ENCODE measurements at places on chromosomes 11 and 22. TPM values are rescaled to one million over a fixed set of nuclear protein-coding genes. Genes with fewer than 3 reads are reported as not detected.

DNA sequence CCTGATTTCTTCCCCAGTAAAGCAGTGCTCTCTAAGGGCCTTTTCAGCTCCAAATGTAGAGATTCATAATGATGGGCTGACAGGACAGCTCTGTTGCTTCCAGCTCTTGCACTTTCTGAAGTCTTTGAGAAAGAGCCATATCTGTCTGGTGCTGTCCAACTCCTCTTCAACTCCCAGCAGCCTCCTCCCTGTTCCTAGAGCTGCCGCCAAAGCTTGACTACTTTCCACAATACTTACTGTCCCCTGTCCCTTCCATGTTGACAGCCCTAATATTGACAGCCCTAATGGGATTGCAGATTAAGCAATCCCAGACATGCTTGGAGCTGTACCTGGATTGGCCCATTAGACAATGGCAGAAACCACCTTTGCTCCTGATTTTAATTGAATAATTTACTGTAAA lies 29.6 kb downstream of the INSC start:
- no peak for DNase-seq

DNA sequence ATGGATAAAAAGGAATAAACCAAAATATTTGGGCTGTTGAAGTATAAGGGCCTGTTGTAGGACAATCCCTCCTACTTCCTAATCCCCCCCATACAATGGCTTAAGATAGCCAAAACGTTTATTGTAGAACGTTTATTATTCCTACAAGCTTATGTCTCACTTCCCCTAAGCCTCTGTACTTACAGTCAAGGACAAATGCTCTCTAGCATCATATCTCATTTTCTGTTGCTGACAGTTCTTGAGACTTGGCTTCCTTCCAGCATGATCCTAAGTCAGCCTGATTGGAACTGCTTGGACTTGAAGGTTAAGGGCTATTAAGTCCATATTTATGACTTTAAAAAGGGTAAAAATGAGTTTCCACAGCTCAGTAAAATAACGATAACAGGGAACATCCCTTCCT lies 8.8 kb downstream of the MISFA start:
- no peak for DNase-seq

DNA sequence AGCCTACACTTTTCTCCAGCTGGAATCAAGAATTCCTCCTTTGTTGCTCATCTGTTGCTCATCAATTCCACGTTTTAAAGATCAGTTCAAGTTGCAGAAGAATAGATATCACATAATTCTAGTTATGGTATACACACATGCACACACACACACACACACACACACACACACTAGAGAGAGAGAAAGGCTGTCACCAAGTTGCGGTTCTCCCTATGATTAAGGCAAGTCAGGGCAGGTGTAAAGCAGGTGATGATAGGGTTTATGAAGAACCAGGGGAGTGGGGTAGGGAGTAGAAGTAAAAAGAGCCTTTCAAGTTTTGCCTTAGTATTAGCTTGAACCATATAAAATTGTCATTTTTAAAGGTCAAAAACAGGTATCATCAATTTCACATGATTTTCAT lies 31.7 kb upstream of the TMPRSS4 start:
- DNase-seq: no peak

- no peak for DNase-seq
These were observed 375.0 kb downstream of the ETS1 start for GRCh38 chr11:128212324-128212723.

GRCh38 chr11:116828632-116829524 lies 829 bp upstream of the APOC3 start:
- DNase-seq: no peak

DNA sequence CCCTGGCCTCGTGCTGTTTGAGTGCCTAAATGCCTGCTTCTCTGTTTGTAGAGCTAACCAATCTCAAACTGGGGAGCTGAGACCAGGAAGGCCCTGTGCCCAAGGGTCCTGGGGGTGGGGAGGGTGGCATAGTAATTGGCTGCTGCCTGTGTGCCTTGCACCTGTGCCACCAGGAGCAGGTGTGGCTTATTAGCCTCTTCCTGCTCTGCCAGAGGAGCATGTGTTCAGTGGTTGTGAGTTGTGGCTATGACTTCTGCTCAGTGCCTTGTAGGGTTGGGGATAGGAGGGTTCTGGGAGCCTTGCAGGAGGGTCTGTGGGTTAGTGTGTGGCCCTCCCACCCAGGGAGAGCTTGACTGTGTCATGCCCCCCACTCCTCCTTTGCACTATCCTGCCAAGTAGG lies 109.2 kb downstream of the ZBTB16 start:
- no peak for DNase-seq

DNA sequence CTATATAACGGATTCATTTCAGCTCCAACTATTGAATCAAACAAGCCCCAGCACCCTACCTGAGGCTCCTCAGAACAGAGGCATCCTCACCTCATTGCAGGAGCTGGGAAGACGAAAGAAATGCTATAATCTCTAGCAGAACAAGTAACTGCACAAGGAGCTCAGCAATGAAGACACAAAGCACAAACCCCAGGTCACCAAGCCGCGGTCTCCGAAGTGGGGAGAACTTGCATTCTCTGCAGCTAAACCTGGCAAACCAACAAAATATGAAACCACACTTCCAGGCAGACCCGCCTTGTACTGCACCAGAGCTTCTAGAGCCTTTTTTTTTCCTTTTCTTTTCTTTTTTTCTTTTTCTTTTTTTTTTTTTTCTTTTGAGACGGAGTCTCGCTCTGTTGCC lies 21.8 kb upstream of the CD5 start:
- no peak for DNase-seq

DNA sequence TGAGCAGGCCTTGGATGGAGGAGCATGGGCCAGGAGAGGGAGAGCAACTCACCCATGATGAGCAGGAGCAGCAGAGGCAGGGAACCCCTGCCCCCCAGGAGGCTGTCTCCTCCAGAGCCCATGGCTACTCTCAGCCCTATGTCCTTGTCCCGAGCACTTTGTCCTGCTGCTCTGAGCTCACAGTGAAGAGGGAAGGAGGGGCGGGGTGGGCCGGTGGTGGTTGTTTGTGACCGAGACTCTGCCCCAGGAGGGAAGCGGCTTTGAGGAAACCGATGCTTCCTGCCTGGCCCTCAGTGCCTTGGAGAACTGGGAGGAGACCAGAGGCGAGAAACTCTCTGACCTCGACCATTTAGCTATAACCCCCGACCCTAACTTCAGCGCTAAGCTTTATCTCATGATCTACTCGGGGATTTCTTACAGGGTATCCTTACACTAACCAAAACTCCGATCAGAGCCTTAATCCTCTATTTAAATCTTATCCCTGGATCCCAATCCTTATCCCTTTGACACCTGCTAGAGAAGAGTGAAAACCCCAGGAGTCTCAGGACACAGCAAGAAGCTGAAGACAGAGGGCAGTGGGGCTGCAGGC lies at the start of gene ROBO4:
ROBO4 (minus strand) TSS at position 192 of the 589 bp plus-strand sequence; CDS start at position 122, 70 bp downstream.
- DNase-seq: no peak

DNA sequence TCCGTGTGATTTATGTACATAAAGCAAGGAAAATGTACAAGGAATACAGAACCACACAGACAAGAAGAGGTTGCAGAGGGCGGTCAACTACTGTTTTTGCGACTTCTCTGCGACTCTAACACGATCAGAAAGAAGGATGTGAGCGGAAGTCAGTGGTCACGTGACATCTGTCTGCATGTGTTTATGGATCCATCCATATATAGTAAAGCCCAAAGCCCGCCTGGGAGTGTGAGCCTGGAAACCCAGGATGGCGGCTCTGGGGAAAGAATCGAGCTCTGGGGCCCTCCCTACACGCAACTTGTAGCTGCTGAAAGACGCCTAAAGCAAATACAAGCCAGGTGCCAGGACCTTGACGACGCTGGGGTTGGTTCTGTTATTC lies 8.8 kb downstream of the OSBPL5 start:
- no peak for DNase-seq

- no peak for DNase-seq
These were observed 717 bp downstream of the OSM start for GRCh38 chr22:30265823-30266444.

- DNase-seq: no peak
These were observed 60.2 kb upstream of the CHRM4 start for GRCh38 chr11:46451759-46452158.

DNA sequence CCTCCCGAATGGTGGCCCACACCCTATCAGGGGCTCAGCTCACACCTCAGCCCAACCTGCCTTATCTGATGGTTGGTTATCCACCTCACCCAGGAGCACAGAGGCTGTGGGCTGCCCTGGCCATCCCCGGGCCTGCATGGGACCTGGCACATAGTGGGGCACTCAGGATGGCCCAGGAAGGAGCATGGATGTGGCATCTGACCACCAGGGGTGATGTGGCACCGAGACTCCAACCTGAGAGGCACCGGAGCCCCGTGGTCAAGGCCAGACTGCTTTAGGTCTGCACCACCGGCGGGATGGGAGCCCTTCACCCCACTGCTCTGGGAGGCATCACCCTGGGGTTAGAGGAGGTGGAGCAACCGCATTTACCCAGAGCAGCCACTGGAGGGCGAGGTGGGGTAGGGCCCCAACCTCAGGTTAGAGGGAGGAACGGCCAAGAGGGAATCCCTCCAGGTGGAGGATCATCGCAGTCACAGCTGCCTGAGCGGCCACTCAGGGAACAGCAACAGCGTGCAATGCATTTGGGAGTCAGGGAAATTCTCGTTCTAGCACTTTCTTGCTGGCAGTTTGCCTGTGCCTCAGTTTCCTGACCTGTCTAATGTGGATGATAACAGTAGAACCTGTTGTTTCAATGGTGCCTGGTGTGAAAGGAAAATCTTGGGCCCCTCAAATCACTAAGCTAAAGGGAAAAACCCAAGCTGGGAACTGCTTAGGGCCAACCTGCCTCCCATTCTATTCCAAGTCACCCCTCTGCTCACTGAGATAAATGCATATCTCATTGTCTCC lies 52.9 kb upstream of the CARS1 start:
- DNase-seq: peak; percentile 45

DNA sequence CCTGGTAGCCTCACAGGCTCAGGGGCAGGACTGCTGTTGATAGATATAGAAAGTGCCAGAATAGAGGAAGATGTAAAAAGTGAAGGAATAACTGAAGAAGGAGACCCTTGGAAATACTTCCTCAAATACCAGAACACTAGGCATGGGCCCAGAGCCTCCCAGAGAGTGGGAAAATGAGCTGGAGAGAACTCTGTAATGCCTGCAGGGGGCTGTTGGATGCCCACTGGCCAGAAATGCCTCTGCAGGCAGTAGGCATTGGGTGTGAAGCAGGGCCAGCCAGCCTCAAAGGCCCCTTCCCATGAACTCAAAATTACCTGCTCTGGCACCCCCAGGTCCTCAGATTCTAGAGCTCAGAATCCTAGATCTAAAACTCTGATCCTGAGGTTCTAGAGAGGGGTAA lies 15.1 kb downstream of the P2RY2 start:
- no peak for DNase-seq

DNA sequence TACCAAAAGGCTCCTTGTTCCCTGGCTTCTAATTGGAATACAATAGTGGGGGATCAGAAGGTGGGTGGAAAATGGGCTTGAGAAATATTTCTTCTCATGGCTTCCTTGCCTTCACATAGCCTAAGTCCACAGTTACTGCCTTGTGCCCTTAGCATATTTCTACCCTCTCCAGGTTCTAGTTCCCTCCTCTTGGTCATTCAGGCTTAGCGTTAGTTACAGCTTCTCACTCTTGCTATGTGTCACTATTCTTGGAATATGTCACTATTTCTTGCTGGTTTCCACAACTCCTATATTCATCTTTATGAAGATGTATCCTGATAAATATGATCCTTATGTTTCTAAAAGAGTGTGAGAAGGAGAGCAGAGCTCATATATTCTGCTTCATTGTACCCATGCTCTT lies 2.5 kb downstream of the OR2D2 start:
- DNase-seq: no peak

DNA sequence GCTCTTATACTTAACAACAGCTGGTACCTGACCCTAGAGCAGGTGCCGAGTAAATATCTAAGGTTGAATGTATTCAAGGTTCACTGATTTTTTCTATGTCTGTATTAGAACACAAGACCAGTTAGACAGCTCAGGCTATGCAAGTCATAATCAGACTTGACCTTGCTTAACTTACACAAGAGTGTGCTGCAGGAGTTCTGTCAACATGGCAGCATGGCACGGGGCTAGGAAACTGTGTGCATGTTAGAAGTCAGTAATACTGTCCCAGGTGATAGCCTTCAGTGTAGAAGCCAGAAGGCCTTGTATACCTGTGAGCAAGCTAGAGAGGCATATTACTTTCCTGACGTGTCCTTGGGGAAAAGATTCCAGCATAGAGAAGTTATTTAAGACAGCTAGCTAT lies 253.1 kb downstream of the FAT3 start:
- no peak for DNase-seq

GRCh38 chr11:10496296-10496936 lies 41.4 kb downstream of the AMPD3 start:
- no peak for DNase-seq

GRCh38 chr22:39526736-39527171 lies 5.8 kb downstream of the RPS19BP1 start:
- DNase-seq: no peak

DNA sequence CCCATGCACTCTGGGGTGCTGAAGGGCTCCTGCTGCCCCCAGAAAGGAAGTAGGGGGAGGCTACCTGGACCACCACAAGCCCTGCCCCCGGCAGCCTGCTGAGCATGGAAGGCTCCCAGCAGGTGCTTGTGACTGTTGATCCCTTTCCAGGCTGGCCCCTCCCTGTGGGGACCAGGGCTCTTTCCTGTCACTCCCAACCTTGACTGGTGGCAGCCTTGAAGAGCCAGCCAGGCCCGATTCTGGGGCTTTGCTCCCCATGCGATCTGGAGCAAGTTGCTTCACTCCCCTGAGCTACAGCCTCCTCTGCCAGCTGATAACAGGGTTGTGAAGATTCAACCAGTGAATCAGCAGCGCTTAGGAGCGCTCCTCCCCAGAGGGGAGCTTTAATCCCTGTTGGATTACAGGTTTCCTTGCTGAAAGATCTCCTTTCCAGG lies 4.6 kb upstream of the CST6 start:
- peak; percentile 29 for DNase-seq

DNA sequence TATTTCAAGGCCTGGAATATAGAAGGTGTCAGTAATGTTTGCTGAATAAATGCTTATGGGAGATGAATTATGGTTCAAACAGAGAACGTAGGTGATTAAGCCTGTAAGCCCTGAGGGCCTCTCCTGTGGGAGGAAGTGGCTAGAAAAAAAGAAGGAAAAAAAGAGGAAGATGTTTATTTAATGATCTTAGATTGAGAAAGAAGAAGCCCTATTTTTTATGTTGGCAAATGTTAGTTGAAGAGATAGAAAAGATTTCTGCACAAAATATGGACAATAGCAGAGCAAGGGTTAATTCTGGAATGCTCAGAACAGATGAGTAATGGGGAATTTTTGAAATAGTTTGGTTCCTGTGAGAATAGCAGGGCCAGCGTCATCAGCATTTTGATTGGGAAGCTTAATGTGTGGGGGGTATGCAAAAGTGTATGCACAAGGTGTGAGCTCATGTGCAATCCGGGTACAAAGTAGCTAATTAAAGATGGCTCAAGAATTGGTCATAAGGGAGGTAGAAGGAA lies 95.7 kb downstream of the TEAD1 start:
- DNase-seq: peak; percentile 32

Gene RTN4R
- total RNA-seq: 0.10 TPM

Gene SLC16A8
- total RNA-seq: 1.1 TPM

Gene WT1
- total RNA-seq: not detected

Gene POU2F3
- total RNA-seq: not detected

Gene ATM
- 37.0 TPM for total RNA-seq

Gene BEST1
- total RNA-seq: 0.05 TPM

Gene MAJIN
- not detected for total RNA-seq

Gene IL18BP
- 3.6 TPM for total RNA-seq

Gene OR6Q1
- not detected for total RNA-seq

Gene LRRC55
- total RNA-seq: not detected

Data from SJCRH30 (cell line).